ENCODE measurements at places on chromosomes 2 and 18.

DNA sequence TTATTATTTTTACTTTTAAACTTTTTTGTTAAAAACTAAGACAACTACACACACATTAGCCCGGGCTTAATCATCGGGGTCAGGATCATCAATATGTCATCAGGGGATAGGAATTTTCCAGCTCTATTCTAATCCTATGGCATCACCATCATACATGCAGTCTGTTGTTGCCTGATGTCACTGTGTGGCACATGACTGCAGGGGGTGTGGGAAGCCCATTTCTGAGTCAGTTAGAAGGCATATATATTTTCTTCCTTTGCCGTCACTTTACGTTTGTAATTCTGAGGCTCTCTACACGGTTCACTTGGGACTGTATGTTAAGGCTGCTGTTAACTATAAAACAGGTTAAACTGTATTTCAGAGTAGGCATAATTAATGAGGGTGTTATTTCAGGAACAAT is 144.4 kb upstream of the ITGA6 start:
- peak; percentile 43 for DNase-seq

GRCh38 chr2:20578895-20579825 is 71.7 kb downstream of the HS1BP3 start:
- peak; percentile 91 for DNase-seq

DNA sequence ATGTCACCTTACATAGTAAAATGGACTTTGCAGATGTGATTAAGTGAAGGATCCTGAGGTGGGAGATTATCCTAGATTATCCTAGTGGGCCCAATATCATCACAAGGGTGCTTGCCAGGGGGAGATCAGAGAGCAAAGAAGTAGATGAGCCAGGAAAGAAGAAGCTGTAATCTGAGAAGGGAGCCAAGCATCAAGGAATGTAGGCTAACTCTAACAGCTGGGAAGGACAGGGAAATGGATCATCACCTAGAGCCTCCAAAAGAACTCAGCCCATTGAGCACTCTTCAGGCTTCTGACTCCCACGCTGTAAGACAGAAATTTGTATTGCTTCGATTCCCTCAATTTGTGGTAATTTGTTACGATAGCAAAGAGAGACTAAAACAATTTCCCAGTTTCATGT is 309.9 kb downstream of the LRP1B start:
- DNase-seq = no peak

GRCh38 chr2:235697041-235697440 is 203.2 kb downstream of the AGAP1 start:
- DNase-seq = no peak

- peak; percentile 4 for DNase-seq
Observed at GRCh38 chr18:72700961-72701710, 157.0 kb upstream of the CBLN2 start.

GRCh38 chr2:225002656-225003045 is 39.6 kb downstream of the DOCK10 start:
- DNase-seq = no peak

- no peak for DNase-seq
Observed at GRCh38 chr2:47607005-47607679, 175.8 kb upstream of the MSH6 start.

DNA sequence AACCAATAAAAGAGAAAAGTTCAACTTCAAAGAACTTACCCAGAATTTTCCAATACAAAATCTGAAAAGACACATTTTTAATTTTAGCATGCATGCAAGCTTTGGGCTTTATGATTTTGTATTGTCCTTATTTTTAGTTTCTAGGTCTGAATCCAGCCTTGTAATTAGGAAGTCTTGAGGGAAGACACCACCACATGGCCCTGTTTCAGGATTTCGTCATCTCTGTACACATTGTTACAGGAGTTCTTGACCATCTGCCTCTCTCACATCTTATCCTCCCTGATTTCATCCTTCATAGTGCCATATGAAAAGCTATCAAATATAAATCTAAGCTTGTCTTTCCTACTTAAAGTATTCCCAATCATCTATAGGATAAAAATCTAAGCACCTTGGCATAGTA is 176.1 kb downstream of the TXNL1 start:
- no peak for DNase-seq

DNA sequence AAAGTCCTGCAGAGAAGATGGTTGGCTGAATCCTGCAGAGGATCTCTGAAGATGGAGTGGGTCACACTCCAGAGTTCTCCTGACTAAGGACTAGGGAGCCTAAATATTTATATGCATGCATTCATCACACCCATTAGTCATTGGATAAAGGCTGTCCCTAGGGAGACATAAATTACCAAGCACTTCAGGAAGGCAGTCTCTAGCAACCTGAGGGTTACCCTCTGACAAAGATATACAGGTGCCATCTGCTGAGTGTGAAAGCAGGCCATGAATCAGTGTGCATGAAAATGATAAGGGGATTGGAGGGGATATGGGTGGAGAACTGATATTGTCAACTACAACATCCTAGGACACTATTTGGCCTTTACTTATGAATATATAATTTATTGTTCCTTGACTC is 294.8 kb upstream of the DDX18 start:
- DNase-seq = no peak

- no peak for DNase-seq
Observed at GRCh38 chr2:201441409-201441808, 9.8 kb downstream of the TRAK2 start.

- no peak for DNase-seq
Observed at GRCh38 chr18:46622999-46623398, 34.0 kb downstream of the LOXHD1 start.

GRCh38 chr18:3499501-3499900 is 49.5 kb downstream of the TGIF1 start:
- DNase-seq = no peak

- DNase-seq = no peak
Observed at GRCh38 chr2:51084750-51085149, 52.8 kb upstream of the NRXN1 start.

GRCh38 chr18:61308795-61309393 is 24.3 kb upstream of the CDH20 start:
- no peak for DNase-seq
